ENCODE measurements at places on chromosomes 7 and 10.
A peak's percentile ranks its signal among the peaks of the same experiment; 100 is the strongest.

GRCh38 chr7:74480861-74481417, 27.2 kb downstream of the GTF2IRD1 start:
- no peak for DNase-seq

GRCh38 chr7:21326921-21327320, 101.0 kb upstream of the SP4 start:
- DNase-seq, result no peak

DNA sequence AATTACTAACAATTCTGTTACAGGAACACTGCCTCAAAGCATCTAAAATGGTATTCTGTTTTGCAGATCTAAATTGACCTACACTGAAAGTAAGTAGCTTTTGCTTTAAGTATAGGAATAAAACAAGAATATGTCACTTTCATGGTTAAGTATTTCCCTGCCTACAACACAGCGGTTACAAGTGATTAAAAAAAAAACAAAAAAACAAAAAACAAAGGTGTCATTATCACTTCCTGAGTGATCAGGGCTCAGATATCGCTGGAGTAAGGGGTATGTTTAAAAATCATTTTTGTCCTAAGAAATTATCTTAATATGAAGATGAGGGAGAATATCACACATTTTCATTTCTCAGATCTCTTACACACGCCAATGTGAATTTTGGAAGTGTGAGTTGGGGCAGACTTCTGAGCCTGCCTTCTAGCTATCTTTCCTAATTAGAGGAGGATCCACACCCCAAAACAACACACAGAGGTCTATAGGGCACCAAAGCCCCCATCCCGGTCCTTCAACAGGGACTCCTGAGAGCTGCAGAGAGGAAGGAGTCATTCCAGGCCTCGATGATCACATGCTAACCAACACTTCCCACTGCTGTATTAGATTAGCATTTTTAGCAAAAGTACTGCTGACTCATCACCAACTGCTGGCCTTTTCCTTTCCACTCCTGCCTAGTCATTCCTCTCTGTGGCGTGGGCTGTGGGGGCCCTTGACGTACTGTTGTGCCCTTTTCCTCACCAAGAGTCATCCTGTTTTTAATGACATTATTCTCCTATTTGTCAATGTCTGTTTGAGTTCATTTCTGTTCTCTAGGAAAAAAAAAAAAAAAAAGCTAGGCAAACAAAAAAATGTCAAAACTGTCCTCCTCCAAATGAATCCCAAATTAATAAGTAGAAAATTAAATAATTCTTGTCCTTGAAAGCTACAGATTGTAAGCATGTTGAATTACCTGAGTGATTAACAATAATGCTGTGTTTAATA, 31.2 kb downstream of the PRTFDC1 start:
- peak; percentile 81 for DNase-seq

DNA sequence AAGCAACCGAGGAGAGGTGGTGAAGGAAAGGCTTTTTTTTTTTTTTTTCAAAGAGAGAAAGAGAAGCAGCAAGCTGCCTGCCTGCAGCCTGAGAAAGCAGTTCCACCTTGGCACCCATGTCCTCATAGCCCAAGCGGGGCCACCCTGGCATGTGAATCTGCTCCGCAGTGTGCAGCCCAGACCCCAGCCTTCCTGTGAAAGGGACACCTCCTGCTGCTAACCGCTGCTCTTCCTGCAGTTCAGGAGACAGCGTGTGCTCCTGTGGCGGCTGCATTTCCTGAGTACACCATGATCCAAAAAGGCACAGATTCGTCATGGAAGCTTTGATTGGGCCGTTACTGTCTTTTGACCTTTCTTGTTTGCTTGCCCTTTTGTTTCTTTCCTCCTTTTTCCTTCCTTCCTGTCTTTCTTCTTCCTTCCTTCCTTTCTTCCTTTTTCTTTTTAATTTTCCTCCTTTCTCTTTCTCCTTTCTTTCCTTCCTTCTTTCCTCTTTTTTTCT, 38.1 kb downstream of the IKZF1 start:
- peak; percentile 65 for DNase-seq

- DNase-seq, result peak; percentile 86
These were observed 428 bp upstream of the MCMBP start for GRCh38 chr10:119872860-119873681.

DNA sequence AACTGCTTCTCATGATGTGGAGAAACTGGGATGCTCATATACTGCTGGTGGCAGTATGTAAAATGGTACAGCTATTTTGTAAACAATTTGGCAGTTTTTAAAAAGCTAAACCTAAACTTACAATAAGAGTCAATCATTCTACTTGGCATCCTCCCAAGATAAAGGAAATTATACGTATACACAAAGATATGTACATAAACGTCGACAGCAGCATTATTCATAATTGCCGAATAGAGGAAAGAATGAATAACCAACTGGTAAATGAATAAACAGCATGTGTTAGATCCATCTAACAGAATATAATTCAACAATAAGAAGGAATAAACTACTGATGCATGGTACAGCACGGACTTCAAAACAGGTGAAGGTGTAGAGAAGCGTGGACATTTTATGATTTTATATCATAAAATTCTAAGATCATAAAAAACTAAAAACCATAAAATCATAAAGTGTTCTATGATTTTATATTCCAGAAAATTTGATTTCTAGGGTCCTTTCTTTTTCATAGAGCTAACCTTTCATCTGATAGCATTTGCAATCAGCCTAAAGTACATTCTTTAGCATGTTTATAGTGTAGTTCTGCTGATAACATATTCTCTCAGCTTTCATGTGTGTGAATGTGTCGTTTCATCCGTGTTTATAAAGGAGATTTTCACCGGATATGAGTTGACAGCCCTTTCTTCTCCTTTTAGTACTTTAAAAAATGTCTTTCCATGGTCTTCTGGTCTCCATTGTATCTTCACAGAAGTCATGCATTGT, 261.5 kb downstream of the DIP2C start:
- no peak for DNase-seq

DNA sequence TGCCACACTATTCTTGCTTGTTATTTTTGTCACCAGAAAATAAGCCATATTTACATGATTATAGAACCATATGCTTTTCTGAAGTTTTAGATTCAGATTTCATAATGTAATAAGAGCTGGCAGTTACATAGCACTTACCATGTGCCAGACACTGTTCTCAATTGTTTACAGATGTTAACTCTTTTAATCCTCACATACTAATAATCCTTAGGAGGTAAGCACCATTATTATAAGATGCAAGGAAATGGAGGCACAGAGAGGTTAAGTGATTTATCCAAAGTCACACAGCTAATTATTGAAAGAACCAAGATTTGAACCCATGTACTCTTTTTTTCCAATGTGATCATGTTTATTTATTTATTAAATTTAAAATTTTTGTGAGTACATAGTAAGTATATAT, 57.2 kb downstream of the CREB5 start:
- no peak for DNase-seq

DNA sequence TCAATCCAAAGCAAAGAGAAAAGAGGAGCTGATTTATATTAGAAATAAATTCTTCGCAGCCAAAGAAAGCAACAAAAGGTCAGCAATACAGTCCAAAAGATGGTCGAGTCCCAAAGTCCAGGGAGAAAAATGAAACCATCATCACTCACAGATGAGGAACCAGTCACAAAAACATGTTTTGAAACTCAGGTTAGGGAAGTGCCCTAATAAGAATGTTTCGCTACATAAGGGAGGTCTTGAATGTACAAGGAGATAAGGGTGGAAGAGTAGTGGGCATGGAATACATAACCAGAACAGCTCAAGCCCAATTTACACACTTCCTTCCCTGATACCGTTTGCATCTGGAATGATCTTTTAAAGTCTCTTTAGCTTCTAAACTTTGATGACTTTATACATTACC, 53.6 kb downstream of the VPS41 start:
- no peak for DNase-seq

GRCh38 chr7:69625238-69625637, 27.0 kb downstream of the AUTS2 start:
- no peak for DNase-seq

DNA sequence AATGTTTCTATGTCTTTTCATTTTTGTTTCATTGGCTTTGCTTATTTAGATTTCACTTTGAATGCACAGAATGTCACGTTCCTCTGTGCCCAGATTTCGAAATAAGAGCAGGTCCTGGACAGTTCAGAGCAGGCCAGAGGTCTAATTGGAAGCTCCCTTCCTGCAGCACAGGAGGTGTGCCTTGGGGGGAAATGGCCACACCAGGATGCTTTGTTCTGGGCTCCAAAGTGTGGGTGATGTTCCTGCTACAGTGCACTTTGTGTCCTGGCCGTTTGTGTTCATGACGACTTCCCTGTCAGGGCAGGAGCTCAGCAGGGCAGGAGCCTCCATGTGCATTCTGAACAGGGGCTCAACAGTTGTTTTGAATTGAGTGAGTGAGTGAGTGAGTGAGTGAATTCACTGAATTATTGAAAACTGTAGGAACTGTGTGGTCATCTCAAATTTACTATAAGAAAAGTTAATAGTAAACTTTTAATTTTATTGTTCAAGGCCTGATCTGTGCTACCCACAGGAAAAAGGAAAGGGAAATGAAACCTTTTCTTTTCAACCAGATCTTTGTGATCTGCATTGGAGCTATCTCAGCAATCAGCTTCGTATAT, 109.5 kb upstream of the GJD4 start:
- DNase-seq, result no peak

Data from activated CD4-positive, alpha-beta T cell treated with anti-CD3 and anti-CD28 coated beads, Interleukin-2, amount 50 U/mL, for 48 hours (primary cell).